Activated CD4-positive, alpha-beta memory T cell treated with anti-CD3 and anti-CD28 coated beads for 36 hours (primary cell): ENCODE measurements at places on chromosomes 16 and 17. TPM values are rescaled to one million over a fixed set of nuclear protein-coding genes. Genes with fewer than 3 reads are reported as not detected.
A peak's percentile ranks its signal among the peaks of the same experiment; 100 is the strongest.

GRCh38 chr17:43877031-43877430 lies 30.1 kb downstream of the CD300LG start:
- H3K4me1 ChIP-seq = no peaks in the 10 kb centered on the region
- peaks cover 5% of the 10 kb centered on the region for H3K27me3 ChIP-seq
- no peak for DNase-seq
- H3K4me3 ChIP-seq = no peak overlapping the region
- no peaks in the 10 kb centered on the region for H3K36me3 ChIP-seq

Gene TNFSF13
- 0.94 TPM for total RNA-seq

DNA sequence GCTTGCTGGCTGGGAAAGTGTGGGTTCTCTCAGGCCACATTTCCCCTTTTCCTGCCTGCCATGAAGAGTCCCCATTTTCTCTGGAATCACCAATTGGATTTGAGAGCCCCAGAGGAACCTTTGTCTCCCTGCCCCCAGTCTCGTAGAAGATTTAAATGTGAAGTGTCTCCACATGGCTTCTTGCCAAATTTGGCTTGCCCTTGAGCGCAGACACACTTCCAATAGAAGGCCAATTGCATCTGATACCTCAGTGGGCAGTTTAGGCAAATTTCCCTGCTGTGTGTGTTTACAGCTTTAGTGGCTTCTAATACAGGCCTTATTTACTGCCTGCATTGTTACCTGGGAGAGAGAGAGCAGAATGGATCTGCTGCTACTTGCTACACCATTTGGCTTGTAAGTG lies 29.7 kb downstream of the CDK5R1 start:
- H3K4me1 ChIP-seq = peaks cover 58% of the 10 kb centered on the region
- H3K27me3 ChIP-seq = no peaks in the 10 kb centered on the region
- no peaks in the 10 kb centered on the region for H3K36me3 ChIP-seq
- DNase-seq = no peak

Gene SP6
- 0.12 TPM for total RNA-seq

DNA sequence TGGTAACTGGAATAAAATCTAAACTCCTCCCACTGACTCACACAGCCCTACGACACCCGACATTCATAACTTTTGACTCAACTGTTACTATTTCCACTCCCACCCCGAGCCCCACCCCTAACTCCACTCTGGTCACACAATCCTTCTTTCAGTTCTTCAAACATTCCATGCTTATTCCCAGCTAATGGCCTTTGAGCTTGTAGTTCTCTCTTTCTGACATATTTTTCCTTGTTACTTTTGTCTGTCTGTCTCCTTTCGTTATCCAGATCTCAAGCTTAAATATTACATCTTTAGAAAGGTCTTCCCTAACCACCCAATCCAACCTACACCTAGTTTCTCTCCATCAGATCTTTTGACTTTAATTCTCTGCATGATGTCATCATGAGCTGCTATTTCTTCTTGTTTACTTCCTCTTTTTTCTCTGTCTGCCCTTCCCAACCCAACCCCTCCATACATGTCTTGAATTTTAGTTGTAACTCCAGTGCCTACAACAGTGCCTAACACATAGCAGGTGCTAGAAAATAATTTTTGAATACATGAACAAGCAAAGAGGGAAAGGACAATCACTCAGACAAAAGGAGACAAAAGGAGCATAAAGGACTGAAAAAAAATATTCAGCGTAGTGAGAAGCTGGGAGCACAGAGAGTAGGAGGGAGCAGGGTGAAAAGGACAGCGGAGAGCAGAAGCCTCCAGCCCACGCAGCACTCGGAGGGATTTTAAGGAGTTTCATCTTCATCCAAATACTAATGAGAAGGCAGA lies 65.2 kb upstream of the SMIM36 start:
- no peak overlapping the region for H3K4me3 ChIP-seq
- H3K27me3 ChIP-seq = no peaks in the 10 kb centered on the region
- no peaks in the 10 kb centered on the region for H3K36me3 ChIP-seq
- peak; percentile 41 for DNase-seq

DNA sequence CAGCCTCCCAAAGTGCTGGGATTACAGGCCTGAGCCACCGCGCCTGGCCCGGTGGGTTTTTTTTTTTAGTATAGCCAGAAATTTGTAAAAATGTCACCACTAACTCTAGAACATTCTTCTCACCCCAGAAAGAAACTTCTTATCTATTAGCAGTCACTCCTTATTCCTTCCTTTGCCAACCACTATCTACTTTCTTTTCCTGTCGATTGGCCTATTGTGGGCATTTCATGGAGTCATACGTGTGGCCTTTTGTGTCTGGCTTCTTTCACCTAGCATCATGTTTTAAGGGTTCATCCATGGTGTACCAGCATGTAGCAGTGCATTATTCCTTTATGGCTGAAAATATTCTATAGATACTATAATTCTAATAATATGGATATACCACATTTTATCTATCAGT lies 3.6 kb downstream of the CYB5D2 start:
- H3K27me3 ChIP-seq = no peaks in the 10 kb centered on the region
- no peak for DNase-seq
- H3K4me1 ChIP-seq = peaks cover 13% of the 10 kb centered on the region
- H3K4me3 ChIP-seq = no peak overlapping the region

GRCh38 chr17:66331038-66331816 lies 28.8 kb downstream of the PRKCA start:
- peak; percentile 36 for DNase-seq
- peaks cover 26% of the 10 kb centered on the region for H3K36me3 ChIP-seq
- H3K4me1 ChIP-seq = peaks cover 79% of the 10 kb centered on the region
- H3K27me3 ChIP-seq = no peaks in the 10 kb centered on the region
- H3K27ac ChIP-seq = peak overlapping the region; percentile 92

DNA sequence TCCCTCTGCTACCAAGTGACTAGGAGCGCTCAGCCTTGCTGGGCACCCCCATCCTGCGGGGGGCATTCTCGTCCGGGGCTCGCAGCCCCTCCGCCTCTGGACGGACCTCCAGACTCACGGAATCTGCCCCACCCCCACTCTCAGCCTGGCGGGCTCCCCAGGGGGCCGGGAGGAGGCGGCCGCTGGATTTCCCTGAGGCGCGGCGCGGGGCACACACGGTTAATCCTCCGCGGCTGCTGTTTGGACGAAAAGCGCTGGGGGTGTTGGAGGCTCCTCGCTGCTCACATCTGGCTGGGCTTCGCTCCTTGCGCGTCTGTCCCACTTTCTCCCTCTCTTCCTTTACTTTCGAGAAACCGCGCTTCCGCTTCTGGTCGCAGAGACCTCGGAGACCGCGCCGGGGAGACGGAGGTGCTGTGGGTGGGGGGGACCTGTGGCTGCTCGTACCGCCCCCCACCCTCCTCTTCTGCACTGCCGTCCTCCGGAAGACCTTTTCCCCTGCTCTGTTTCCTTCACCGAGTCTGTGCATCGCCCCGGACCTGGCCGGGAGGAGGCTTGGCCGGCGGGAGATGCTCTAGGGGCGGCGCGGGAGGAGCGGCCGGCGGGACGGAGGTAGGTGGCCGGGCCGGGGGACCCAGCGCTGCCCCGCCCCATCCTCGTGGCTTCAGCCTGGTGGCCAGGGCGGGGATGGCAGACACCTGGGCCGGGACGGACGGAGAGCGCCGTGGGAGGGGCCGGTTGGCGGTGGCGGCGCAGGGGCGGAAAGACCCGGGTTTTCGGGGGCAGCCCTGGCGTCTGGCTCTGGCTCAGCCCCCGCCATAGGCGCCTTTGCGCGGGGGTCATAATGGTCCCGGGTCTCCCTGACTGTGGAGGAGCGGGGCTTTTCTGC lies at the start of gene C1QTNF1:
Gene C1QTNF1, plus strand, starts transcription at position 284 of the 886 bp plus-strand sequence. CDS start 19,800 bp downstream, outside the sequence.
- no peaks in the 10 kb centered on the region for H3K36me3 ChIP-seq
- H3K4me3 ChIP-seq = peak within 1 kb of the TSS; percentile 69
- peaks cover 8% of the 10 kb centered on the region for H3K4me1 ChIP-seq
- DNase-seq = peak; percentile 48
- H3K27me3 ChIP-seq = peaks cover 28% of the 10 kb centered on the region

DNA sequence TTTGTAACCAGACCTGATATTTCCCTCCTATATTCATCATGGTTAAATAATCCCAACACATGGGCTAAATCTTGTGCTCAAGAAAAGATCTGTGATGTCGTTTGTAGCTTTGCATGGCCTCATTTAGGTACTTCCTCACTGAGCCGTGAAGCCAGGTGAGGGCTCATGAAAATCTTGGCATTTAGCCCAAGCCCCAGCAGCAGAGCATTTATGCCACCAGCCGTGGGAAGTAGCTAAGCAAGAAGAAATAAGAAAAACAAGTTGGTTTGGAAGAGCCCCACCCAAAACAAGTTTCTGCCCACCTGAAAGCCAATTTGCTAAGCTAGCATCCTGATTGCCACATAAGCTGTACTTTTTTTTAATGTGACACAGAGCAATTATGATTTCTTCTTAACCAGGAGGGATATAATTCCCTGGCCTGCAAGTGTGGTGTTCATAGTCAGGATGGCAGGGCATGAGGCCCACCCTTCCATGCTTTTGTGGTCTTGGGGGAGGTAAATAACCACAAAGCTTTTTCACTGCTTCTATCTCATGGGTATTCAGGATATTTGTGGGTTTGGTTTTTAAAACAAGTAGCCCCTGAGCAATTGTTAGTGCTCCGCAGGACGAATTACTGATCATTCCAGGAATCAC lies 10.5 kb downstream of the TMIGD1 start:
- no peaks in the 10 kb centered on the region for H3K36me3 ChIP-seq
- H3K27me3 ChIP-seq = no peaks in the 10 kb centered on the region
- peaks cover 34% of the 10 kb centered on the region for H3K4me1 ChIP-seq
- peak overlapping the region; percentile 72 for H3K27ac ChIP-seq

Gene WFIKKN1
- total RNA-seq = 0.05 TPM

GRCh38 chr17:65799454-65799853 lies 238.0 kb upstream of the AXIN2 start:
- DNase-seq = peak; percentile 43
- peaks cover 3% of the 10 kb centered on the region for H3K36me3 ChIP-seq
- no peak overlapping the region for H3K4me3 ChIP-seq
- H3K4me1 ChIP-seq = peaks cover 26% of the 10 kb centered on the region

Gene DNAH3
- total RNA-seq = not detected

DNA sequence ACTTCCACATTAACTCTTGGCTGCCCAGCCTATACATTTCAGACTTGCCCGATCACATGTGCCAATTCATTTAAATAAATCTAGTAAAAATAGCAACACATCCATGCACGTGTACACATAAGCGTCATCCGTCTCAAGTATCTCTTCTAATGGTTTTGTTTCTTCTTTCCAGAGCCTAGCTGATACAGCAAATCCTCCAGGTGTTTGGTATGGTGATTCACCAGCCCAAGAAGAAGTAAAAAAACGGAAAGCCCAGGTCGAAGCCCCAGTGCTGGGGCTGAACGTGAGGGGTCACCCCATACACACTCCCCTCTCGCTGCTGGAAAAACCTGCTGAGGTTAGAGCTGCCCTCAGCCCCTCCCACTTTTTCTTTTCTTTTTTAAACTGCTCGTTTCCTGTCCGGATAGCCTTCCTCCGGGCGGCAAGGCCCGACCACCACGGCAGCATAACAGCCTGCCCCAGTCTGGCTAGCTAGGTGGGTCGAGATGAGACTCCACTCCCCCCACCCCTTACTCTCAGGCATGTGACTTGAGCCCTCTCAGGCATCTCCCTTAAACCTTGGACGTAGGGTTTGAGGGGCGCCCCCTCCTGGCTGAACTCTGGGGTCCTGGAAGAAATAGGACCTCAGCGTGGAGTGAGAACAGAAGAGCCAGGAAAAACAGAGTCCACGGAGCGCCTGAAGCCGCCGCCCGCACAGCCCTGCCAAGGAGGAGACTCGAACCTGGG lies 13.9 kb upstream of the OR1F1 start:
- peak; percentile 57 for DNase-seq
- H3K36me3 ChIP-seq = peaks cover 3% of the 10 kb centered on the region
- H3K27ac ChIP-seq = peak overlapping the region; percentile 19
- H3K27me3 ChIP-seq = peaks cover 51% of the 10 kb centered on the region

DNA sequence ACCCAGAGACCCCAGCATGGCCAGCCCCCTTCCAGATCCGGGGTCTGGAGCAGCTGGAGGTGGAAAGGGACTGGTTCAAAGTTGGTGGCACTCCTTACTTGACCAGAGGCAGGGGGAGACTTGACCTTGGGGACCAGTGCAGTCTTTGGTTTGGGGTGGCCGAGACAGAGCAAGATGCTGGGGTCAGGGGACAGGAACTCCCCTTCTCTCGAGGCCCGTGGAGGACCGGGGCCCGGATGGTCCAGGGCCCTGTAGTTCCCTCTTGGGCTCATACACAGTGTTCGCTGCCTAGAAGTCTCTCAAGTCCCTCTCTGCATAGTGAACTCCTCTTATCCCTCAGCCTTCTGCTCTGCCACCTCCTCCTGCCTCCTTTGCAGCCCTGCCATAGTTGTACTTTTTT lies 601 bp upstream of the PRSS33 start:
- no peak for DNase-seq
- peaks cover 7% of the 10 kb centered on the region for H3K4me1 ChIP-seq
- H3K36me3 ChIP-seq = no peaks in the 10 kb centered on the region

- H3K4me3 ChIP-seq = no peak overlapping the region
- peaks cover 2% of the 10 kb centered on the region for H3K4me1 ChIP-seq
- peaks cover 4% of the 10 kb centered on the region for H3K27me3 ChIP-seq
- peaks cover 5% of the 10 kb centered on the region for H3K36me3 ChIP-seq
- no peak for DNase-seq
- no peak overlapping the region for H3K27ac ChIP-seq
Observed at GRCh38 chr16:23700093-23700492, 12.9 kb downstream of the ERN2 start.

Gene PLXDC1
- total RNA-seq = 1.2 TPM

GRCh38 chr16:84302111-84302954 lies 7.7 kb downstream of the WFDC1 start:
- H3K4me1 ChIP-seq = no peaks in the 10 kb centered on the region
- DNase-seq = no peak
- no peak overlapping the region for H3K4me3 ChIP-seq
- peaks cover 4% of the 10 kb centered on the region for H3K27me3 ChIP-seq
- no peak overlapping the region for H3K27ac ChIP-seq

Gene HOXB7
- total RNA-seq = 0.36 TPM

- H3K27ac ChIP-seq = peak overlapping the region; percentile 79
- no peak overlapping the region for H3K4me3 ChIP-seq
- no peaks in the 10 kb centered on the region for H3K27me3 ChIP-seq
- H3K36me3 ChIP-seq = peaks cover 2% of the 10 kb centered on the region
- DNase-seq = peak; percentile 82
Observed at GRCh38 chr16:608019-608418, 18.2 kb downstream of the RAB40C start.

Gene HLF
- total RNA-seq = 3.5 TPM

Gene RNF43
- total RNA-seq = 0.39 TPM

DNA sequence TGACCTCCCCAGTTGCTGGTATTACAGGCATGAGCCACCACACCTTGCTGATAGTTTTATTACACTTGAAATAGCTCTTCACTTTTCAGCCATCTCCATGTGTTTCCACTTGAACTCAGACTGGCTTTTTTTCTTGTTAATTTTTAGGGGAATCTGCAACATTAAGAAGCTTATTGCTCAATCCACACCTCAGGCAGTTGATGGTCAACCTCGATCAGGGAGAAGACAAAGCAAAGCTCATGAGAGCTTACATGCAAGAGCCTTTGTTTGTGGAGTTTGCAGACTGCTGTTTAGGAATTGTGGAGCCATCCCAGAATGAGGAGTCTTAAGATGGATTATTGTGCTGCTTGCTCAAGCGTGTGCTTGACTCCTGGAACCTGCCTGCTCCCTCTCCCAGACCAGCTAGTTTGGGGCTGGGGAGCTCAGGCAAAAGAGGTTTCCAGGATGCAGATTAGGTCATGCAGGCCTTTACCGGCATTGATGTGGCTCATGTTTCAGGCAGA lies 8.6 kb downstream of the ZNHIT3 start:
- no peak overlapping the region for H3K27ac ChIP-seq
- no peaks in the 10 kb centered on the region for H3K27me3 ChIP-seq
- peaks cover 13% of the 10 kb centered on the region for H3K4me1 ChIP-seq
- no peak for DNase-seq
- H3K4me3 ChIP-seq = no peak overlapping the region
